ENCODE measurements at places on chromosomes 2 and 18.

DNA sequence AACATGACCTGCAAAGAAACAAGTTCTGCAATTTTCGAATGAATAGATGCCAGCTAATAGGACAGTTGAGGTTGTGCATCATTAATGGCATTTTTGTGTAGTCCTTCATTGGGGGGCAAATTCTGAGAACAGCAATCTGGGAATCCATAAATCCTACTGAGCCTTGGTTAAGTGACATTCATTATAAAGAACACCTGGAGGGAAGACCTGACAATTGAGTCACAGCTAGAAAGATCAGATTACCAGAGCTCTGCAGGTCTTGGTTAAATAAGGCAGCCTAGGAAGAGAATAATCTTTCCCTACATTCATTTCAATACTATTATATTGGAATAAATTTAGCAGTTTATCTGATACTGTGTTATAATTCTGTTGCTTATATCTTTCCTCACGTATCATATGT lies 14.3 kb downstream of the KCNH7 start:
- peak; percentile 43 for DNase-seq

DNA sequence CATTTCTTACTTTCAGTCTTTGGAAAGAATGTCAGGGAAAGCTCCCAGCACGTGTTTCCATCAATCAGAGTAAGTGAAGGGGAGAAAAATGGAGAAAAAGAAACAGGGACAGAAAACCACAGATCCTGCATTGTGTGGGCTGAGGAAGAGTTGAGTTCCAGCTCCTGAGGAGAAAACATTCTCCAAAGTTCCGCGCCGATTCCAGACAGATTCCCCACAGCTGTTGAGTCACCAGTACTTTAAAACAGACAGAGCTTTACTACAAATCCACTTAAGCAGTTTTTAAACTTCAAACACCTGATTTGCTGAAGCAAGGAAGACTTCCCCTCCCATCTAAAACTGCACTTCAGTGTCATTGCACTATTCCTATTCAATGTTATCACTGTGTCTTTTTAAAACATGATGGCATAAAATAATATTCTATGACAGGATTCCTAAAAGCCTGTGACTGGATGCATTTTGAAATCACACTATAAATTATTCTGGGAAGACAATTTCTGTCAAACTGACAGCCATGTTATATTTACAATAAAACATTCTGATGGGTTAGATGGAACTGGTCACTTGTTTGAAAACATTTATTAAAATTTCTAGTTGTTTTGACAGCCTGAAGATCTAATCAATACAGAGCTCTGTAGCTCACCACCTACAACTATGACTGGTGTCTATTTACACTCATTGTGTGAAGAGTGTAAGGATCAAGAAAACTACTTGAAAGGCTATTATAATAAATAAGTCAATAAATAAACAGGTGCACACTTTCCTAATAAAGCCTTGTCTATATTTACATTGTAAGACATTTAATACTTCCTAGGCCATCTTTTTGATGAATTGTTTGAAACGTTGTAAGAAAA lies 40.9 kb downstream of the TCF4 start:
- DNase-seq, result no peak

- no peak for DNase-seq
Measured at GRCh38 chr2:79223539-79223938, 64.0 kb upstream of the REG3A start.

DNA sequence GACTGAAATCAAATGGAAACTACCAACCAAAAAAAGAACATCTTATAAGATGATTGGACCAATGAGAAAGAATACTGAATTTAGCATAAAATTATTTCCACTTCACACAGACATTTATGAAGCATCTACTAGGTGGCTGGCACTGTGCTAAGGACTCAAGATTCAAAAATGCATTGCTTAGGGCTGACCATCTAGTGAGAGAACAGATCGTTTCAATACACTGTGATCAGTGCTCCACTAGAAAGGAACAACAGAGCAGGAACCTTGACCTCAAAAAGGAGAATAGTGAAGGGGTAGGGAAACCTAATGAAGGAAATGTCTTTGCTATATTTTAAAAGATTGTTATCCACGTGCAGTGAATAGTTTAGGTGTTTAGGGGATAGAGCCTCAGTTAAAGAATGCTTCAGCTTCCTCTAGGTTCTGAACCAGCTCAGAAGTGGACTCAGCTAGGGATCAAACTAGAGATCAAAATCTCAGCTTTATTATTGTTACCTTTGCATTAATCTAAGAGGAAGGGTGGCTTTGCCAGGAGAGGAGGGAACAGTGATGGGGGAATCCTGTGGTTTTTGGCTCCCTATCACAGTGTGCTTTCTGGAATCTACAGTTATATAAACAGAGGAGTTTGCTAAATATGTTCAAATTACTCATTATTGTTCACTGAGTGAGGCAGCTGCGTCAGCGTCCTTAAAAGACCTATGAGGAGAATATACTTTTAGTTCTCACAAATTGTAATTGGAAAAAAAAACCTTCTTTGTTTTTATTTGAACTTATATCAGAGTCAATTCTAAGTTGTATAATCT lies 16.2 kb upstream of the BBS5 start:
- DNase-seq, result no peak

- DNase-seq, result no peak
Measured at GRCh38 chr2:217654168-217654567, 348.6 kb downstream of the TNS1 start.

GRCh38 chr2:99285526-99285925 lies 15.5 kb downstream of the LYG1 start:
- DNase-seq, result no peak

DNA sequence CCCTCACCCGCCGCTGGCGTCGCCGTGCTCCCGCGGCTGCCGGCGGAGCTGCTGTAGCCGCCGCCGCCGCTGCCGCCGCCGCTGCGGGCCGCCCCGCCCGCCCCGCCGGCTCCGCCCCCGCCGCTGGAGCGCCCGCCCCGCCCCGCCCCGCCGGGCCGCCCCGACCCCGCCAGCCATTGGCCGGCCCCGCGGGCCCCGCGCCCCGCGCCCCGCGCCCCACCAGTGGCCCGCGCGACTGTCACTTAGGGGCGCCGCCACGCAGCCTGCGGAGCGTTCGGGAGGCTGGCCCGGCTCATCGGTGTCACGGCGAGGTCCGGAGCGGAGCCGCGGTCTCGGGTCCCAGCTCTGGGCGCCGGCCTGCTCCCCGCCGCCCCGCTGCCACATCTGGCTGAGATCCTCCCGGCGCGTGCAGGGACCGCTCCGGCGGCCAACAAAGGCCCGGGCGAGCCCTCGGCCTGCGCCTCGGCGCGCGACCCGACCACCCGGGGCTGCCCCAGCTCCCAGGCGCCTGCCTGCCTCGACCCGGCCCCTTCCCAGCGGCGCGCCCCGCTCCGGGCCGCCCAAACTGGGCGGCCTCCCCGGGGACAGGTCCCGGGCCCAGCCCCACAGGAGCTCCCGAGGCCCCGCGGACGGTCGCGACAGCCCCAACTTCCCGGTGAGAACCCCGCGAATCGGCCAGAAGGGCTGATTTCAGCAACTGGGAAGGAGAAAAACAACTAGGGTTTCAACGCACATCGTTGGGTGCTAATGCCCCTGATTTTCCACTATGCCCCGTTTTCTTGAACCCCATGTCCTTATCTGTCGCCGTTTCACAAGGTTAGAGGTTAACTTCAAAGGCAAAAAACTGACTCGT lies at the start of gene MGAT4A:
Gene MGAT4A, minus strand, starts transcription at position 92 of the 853 bp plus-strand sequence. CDS start 4,800 bp downstream, outside the sequence.
- DNase-seq, result peak; percentile 56

DNA sequence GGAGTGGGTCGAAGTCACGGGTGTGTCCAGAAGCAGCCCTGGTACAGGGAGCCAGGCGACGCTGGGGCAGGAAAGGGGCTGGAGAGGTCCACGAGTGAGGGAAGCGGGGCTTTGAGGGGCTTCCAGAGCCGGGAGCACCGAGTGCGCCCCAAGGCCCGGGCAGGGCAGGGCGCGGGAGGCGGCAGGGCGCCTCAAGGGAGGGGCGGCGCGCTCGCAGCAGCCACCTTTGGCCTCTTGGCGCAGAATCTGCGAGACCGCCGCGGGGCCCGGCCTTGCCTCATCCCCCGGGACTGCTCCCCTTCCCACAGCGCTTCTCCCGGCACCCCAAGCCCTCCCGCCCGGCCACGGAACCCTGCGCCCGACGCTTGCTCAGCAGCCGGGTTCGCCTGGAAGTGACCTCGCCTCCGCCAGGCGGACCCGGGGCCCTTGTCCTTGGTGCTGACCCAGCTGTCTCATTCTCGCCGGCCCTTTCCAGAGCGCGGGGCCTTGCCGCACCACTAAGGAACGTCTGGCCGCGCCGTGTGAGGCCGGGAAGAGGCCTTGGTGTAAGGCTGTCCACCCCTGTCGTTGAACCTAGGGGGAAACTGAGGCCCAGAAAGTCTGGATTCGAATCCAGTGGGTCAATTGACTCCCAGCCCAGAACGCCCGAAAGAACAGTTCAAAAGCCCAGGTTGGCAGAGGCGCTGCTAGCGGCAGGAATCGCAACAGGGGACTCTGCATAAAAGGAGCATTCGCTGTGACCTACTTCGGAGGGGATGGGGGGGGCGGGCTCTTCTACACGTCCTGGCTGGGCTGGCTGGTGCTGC lies 584 bp upstream of the DNER start:
- peak; percentile 17 for DNase-seq

GRCh38 chr2:237511433-237511832 lies 24.4 kb downstream of the MLPH start:
- no peak for DNase-seq

DNA sequence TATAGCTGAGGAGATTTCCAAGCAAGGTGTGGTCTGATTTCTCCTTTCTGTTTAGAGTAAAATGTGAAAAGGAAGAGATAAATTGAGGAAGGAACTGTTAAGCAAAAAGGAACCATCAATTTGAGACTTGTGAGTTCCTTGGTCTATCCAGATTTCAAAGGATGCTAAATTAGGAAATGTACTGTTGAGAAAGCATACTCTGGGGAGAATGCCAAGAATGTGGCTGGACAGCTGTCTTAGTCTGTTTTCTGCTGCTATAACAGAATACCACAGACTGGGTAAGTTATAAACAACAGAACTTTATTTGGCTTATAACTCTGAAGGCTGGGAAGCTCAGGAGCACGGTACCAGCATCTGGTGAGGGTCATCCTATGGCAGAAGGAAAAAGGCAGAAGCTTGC lies 1097.2 kb downstream of the TDRD15 start:
- no peak for DNase-seq

DNA sequence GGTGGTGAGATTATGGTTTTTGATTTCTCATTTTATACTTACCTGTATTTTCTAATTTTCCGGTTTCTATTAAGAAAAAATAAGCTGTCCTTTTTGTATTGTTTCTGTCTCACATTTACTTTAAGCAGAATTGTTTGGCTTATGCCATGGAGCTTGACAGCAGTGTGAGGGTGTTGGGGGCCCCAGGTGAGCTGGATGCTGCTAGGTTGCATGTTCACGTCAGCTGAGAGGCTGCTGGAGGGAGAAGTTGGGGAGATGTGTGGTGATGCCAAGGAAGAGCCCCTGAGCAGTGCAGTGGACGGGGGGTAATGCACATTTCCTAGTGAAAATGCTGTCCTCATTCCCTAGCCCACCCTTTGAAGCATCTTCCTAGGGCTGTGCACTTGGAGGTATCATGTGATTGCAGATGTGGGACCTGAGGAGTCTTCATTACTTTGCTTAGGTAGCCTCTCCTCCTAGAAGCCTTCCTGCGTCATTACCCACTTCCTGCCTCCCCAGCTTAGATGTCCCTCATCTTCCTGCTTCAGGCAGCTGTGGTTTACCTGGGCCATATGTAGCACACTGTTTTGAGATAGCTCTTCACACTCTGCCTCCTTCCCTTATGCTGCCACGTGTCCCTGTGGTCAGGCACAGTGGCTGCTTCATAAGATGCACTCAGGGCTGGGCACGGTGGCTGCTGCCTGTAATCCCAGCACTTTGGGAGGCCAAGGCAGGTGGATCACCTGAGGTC lies 16.2 kb downstream of the ATG16L1 start:
- no peak for DNase-seq

DNA sequence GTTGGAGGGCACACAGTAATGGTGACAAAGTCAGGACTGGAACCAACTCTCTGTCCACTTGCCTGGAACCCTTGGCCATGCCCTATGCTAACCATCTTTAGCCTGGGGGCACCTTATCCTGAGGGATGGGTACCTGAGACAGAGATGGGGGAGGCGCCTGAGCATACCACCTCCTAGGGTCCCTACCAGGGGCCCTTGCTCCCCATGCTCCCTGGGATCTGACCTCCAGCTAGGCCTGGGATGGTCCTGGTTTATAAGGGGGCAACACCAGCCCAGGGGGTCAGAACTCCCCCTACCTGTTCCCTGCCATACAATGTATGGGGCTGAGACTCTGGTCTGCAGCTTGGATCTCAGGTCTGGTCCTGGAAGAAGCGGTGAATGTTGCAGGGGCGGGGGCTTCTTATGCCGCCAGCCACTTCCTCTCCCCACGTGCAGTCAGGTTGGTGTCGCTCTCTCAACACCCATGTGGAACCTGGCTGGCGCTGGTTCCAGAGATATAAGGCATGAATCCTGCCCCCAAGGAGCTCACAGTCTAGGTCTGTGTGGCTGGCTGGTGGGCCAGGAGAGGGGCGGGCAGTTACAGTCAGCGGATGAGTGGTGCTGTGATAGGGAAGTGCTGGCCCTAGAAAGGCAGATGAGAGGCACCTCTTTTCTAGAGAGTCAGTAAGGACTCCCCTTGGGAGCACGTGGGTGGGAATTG lies 3.8 kb upstream of the TOGARAM2 start:
- DNase-seq, result no peak

DNA sequence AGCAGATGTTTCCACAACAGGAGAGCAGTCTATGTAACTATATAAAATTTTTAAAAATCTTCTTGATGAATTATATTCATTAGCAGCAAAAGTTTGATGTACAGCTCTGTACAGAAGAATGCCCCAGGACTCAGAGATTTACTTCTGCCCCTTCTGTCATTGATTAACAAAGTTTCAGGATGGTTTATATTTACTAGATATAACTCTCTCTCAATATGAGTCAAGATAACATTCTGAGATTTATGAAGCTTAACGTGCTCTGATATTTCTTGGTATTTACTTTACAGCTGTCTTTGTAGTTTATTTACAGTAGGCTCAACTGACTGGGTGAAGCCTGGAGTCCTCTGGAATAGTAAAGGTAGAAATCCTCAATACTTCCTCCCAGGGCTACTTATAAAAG lies 93.6 kb upstream of the HNMT start:
- no peak for DNase-seq

GRCh38 chr2:26847307-26847654 lies 651 bp upstream of the DPYSL5 start:
- peak; percentile 28 for DNase-seq

GRCh38 chr2:233972941-233973575 lies 55.9 kb downstream of the TRPM8 start:
- no peak for DNase-seq

DNA sequence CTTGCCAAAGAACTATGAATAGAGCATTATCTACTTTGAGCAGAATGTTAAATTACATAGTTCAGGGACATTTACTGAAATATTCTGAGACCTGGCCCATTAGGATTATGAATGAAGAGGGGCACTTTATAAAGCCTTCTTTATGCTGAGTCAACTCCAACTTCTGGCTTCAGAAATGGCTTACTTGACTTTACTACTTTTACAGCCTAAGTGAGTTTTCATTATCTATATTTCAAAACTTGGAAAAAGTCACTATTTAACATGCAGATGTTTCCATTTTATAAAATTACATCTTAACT lies 37.7 kb downstream of the SESTD1 start:
- DNase-seq, result no peak

- no peak for DNase-seq
Measured at GRCh38 chr2:283996-284794, 3.7 kb downstream of the ALKAL2 start.

Measured in NCI-H774 (cell line).